ENCODE measurements at places on chromosomes 6 and 20. TPM values are rescaled to one million over a fixed set of nuclear protein-coding genes. Genes with fewer than 3 reads are reported as not detected.

Gene CNBD2
- total RNA-seq = 6.1 TPM

DNA sequence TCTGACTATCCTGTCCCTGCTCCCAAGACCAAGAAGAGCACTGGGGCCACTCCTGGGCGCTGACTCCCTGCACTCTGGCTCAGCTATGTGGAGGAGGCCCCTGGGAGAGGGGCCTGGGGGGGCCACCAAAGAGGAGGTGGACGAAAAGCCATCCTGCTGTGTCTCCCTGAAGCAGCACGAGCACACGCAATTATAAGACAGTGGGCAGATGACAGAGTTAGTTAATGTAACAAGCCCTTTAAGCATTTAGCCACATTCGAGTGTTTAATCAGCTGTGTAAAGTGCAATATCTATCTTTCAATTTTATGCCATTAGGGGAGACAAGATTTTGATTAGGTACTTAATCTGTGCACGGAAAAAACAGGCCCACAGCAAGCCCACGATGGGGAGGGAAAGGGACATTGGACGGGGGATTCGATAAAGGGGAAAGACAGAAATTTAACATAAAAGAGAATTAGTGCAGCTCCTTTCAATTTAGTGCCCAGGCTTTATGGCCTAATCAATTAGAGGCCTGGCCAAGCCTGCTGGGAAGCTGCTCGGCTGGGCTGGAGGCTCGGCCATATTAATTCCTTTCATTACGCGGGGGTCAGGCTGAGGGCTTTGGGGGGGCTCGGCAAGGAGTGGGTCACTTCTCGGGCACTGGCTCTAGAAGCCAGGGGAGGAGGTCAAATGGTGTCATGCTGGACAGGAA is 286.2 kb downstream of the DHX35 start:
- no peak for DNase-seq

GRCh38 chr20:37986873-37987601 is 46.2 kb downstream of the TTI1 start:
- peak; percentile 94 for DNase-seq

Gene SLC2A10
- 20.6 TPM for total RNA-seq

Gene NEURL2
- 5.8 TPM for total RNA-seq

DNA sequence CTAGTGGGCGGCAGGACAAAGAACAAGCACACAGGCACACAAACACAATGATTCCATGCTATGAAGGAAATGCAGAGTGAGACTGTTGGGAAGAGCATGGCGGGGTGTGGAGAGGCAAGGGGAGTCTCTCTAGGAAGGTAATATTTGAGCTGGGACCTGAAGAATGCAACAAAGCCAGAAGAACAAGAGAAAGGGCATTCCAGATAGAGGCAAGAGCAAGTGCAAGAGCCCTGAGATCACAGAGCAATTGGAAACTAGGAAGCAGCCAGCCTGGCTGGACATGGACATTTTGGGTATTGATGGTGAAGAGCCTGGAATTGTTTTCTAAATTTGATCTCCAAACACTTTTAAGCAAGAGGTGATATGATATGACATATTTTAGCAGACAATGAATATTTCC is 15.4 kb downstream of the SRXN1 start:
- DNase-seq = no peak

DNA sequence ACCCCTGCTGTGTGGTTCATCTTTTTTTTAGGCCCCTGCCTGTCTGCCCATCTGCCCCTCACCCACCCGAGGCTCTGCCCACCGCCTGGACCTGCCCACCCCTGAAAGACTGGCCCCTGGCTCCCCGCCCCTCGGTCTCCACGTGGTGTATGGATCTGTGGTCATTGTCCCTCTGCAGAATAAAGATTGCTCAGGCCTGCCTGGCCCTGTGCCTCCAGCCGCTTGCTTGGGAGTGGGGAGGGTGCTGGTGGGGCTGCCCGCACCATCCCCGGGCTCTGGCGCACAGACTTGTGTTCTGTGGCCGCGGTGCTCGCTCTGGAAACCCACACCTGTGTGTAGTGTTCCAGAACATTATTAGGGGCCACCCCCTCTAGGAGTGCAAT is 1.6 kb downstream of the MAP1LC3A start:
- no peak for DNase-seq

Gene GRM4
- 0.12 TPM for total RNA-seq

DNA sequence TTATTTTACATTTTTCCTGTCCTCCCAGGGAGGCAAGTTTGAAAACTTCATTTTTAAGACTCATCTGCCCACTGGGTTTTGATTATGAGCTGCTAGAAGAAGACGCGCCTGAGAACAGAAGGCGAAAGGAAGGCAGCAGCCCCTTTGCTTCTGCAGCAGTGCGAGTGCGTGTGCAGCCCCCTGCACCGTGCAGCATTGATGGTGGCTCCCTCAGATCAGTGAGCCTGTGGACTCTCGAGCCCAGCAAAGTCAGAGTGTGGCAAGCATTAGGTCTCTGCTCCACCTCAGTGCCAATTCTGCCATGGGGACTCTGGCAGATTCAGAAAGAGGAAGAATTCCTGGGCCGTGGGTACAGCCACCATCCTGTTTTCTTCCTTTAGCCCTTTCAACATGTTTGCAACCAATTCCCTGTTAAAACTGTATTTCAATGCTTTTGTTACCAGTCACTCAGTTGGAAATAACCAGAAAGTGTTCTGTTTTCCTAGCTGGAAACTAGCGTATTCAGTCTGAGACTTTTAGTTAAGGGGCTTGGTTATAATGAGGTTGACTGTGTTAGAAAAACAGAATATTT is 134.8 kb upstream of the OGFRL1 start:
- no peak for DNase-seq

Gene TRAPPC3L
- 0.25 TPM for total RNA-seq

Gene RAMACL
- total RNA-seq = 7.8 TPM

GRCh38 chr6:80690551-80691131 is 584.2 kb downstream of the BCKDHB start:
- DNase-seq = no peak

DNA sequence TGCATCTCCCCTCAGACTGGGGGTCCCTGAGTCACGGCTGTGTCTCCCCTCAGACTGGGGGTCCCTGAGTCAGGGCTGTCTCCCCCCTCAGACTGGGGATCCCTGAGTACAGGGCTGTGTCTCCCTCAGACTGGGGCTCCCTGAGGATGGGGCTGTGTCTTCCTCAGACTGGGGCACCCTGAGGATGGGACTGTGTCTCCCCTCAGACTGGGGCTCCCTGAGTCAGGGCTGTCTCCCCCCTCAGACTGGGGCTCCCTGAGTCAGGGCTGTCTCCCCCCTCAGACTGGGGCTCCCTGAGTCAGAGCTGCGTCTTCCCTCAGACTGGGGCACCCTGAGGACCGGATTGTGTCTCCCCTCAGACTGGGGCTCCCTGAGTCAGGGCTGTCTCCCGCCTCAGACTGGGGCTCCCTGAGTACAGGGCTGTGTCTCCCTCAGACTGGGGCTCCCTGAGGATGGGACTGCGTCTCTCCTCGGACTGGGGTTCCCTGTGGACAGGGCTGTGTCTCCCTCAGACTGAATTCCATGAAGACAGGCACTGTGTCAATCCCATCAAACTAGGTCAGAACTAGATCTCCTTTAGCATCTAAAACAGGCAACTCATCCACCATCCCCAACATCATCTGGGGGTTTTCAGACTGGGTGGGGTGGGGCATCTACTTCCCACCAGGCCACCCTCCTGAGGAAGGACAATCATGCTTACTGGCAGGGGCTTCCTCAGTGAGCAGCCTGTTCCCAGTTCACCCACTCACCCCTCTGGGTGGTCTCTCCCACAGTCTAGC is 60.7 kb downstream of the MRPL14 start:
- no peak for DNase-seq

Gene ARMH2
- 1.5 TPM for total RNA-seq

Gene OLIG3
- not detected for total RNA-seq

DNA sequence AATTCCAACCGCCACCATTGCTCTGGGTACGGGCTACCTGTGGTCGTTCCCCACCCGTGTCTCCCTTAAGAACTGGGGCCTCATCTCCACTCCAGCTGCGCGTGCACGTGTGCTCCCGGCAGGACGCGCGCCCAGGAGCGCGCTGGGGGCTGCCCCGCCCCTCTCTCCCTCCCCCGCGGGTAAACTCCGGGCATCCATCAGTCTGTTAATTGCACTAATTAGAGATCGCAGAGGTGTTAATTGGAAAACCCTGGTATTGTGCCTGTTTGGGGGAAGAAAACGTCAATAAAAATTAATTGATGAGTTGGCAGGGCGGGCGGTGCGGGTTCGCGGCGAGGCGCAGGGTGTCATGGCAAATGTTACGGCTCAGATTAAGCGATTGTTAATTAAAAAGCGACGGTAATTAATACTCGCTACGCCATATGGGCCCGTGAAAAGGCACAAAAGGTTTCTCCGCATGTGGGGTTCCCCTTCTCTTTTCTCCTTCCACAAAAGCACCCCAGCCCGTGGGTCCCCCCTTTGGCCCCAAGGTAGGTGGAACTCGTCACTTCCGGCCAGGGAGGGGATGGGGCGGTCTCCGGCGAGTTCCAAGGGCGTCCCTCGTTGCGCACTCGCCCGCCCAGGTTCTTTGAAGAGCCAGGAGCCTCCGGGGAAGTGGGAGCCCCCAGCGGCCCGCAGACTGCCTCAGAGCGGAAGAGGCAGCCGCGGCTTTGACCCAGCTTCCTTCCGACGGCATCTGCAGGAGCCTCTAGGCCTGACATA is 14.4 kb downstream of the FOXP4 start:
- DNase-seq = peak; percentile 61

Gene GDAP1L1
- not detected for total RNA-seq

Gene BNIP5
- total RNA-seq = 0.09 TPM

GRCh38 chr6:113065611-113066010 is 718.5 kb downstream of the RFPL4B start:
- DNase-seq = no peak

GRCh38 chr6:100886076-100886475 is 4.9 kb upstream of the ASCC3 start:
- DNase-seq = no peak

DNA sequence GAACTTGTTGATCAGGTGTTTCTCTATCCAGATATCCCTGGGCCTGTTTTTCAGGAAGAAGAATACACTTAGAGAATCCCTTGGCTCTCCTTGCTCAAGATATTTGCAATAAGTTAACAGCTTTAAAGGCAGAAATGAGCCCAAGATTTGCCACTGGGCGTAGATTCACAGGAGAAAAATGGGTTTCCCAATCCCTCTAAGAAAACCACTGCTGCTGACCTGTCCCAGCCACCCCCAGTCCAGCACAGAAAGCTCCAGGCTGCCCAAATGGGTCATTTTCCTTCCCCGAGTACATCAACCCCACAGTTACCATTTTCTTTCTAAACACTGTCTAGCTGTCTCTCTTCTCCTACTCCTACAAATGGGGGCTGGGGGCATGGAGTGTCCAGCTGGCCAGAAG is 67.3 kb downstream of the ANKRD60 start:
- no peak for DNase-seq

Gene NRN1
- total RNA-seq = 10.8 TPM

DNA sequence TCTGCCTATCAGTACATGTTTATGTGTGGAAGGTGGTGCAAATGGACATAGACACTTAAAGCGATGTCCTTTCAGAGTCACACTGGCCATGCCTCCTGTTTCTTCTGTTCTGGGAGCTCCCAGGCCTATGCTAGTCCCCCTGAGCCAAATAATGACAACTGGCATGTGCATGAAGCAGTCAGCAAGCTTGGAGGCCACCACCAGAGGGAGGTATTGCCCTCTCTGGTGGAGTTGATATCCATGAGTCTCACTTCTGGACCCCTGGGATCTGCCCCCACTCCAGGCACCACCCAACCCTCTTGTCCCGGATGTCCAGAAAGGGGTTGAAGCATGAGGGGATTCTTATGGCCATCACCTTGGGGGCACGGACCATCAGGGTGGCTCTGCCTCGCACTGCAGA is 172.2 kb downstream of the AIG1 start:
- peak; percentile 23 for DNase-seq

DNA sequence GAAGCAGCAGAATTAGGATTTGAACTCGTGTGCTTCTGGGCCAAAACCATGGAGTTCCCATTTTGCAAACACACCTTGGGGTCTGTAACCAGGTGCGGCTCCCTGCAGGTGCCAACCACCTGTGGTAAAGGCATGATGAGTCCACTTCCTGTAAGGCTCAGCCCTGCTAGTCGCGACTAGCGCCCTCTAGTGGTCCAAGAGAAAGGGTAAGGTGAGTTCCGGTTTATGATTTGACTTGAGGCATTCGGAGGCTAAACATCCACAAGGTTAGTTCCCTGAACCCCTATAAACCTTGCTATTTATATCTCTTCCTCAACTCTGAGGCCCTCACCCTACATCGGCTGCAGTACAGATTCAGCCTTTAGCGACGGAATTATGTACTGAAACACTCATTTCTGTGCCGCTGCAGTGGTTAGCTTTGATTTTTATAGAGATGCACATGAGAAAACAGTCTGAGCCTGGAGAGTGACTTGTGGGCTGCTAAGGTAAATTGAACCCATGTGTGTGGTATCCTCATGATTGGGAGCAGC is 173.4 kb downstream of the PLCB1 start:
- peak; percentile 15 for DNase-seq

- DNase-seq = no peak
These were observed 176.1 kb downstream of the EPHA7 start for GRCh38 chr6:93243231-93243778.

- DNase-seq = no peak
These were observed 201.6 kb downstream of the SYNDIG1 start for GRCh38 chr20:24670981-24671380.

DNA sequence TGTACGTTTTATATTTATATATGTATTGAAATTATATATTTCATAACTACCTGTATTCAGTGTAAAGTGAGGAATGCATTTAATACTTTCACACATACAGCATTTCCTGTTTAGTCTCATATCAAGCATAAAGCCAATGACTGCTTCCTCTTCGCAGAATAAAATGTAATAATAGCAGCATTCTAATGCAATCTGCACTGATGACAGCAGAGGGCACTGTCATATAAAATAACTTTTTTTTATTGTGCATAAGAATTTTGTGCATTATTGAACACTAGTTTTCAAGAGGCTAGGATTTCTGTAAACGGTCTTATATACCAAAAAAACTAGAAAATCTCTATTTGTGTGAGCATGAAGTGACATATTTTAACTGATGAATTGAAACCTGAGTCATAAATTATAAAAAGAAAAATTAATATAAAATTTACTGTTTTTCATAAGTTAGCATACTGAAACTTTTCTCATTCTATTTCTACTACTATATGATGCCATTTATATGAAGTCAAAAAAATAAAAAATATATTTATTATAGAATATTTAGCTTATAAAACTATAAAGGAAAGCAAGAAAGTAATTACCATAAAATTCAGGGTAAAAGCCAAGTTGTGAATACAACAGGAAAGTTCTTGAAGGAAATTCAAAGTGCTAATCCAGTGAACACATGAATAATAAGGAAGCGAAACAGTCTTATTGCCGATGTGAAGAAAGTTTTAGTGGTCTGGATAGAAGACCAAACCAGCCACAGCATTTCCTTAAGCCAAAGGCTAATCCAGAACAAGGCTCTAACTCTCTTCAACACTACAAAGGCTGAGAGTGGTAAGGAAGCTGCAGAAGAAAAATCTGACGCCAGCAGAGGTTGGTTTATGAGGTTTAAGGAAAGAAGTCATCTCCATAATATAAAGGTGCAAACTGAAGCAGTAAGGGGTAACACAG is 36.3 kb downstream of the RNF146 start:
- peak; percentile 82 for DNase-seq

Measured in lung (tissue), 17 donors.